SK-N-SH (cell line): ENCODE measurements at places on chromosomes 11 and 22. TPM values are rescaled to one million over a fixed set of nuclear protein-coding genes. Genes with fewer than 3 reads are reported as not detected.

CDCA5 gene
- polyA plus RNA-seq, result 13.1 and 16.3 TPM in 2 replicates

RBFOX2 gene
- 115 and 151 TPM in 2 replicates for polyA plus RNA-seq

DNA sequence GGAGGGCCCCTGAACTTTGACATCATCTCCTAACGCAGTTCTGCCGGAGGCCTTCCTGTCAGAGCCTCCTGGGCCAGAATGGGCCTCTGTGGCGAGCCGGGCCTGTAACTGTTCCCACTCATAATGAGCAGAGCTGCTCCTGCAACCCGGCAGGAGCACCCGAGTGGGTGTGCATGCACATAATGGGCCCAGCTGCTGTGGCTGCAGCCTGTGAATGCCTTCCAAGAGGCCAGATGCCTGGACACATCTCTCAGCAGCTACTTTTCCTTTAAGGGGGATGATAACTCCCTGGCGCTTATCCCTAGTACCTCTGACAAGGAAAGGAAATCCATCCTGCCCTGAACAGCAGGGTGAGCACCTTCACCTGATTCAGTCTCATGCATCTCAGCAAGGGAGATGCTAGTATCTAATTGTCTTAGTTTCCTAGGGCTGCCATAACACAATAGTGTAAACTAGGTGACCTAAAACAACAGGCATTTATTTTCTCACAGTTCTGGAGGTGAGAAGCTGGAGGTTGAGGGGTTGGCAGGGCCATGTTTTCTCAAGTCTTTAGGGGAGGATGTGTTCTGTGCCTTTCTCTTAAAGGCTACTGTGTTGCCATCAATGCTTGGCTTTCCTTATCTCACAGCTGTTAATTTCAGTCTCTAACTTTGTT is 120.5 kb downstream of the TEAD1 start:
- no peak for DNase-seq

- no peak for DNase-seq
Observed at GRCh38 chr22:49503321-49503720, 324.4 kb downstream of the BRD1 start.

TMEM184B gene
- 17.4 and 25.3 TPM in 2 replicates for polyA plus RNA-seq

GRCh38 chr11:65778431-65778900 is 2.3 kb downstream of the AP5B1 start:
- DNase-seq, result no peak

GRCh38 chr11:126419801-126420697 is 64.6 kb downstream of the ST3GAL4 start:
- no peak for DNase-seq

GRCh38 chr11:124070915-124071622 is 29.9 kb upstream of the OR10G7 start:
- peak; percentile 68 for DNase-seq

- DNase-seq, result peak; percentile 12
Observed at GRCh38 chr11:91761406-91762025, 463.1 kb upstream of the FAT3 start.

GRCh38 chr11:7927635-7928034 is 3.4 kb downstream of the OR10A6 start:
- DNase-seq, result no peak

TUBA8 gene
- polyA plus RNA-seq, result 1.7 and 2.1 TPM in 2 replicates

DNA sequence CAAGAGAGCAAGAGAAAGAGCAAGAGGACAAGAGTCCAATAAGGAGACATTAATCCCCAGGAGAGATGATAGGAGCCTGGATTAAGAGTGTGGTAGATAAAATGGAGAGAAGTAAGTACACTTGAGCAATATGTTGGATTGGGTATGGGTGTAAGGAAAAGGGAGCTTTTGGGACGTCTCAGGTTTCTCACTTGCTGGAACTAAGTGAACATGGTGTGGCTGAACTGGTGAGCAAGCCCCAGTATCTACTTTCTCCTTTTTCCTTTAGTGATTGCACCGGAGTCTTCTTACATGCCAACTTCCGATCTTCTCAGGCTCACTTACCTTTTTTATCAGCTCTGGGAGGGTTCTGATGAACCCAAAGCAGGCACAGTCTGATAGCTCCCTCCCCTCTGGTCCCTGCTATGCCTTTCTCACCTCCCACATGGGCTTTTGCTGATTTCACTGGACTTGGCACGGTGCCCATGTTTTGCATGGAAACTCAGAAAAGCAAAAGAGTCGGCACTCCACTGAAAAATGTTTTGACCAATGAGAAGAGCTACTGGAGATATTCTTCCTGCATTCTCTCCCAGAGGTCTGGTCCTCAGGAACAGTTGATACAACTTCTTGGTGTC is 14.5 kb upstream of the APLNR start:
- no peak for DNase-seq

DNA sequence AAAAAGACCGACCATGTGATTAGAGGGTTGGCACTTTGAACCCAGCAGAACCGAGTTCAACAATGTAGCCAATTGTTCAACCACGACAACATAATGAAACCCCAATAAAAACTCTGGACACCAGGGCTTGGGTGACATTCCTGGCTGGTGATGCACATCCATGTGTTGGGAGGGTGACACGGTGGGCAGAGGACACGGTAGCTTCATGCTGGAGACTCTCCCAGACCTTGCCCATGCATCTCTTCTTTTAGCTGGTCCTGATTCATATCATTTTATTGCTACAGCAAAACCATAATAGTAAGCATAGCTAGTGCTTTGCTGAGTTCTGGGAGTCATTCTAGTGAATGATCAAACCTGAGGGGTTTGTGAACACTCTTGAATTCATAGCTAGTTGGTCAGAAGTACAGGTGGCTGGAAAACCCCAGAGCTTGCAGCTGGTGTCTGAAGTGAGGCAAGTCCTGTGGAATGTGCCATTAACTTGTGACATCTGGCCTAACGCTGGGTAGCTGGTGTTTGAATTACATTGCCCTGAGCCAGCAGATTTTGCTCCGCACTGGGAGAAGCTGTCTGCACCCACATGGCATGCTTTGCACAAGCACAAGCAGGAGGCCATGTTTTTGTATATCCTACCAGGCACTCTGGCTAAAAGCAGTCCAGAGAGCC is 14.0 kb downstream of the RPUSD4 start:
- no peak for DNase-seq

DNA sequence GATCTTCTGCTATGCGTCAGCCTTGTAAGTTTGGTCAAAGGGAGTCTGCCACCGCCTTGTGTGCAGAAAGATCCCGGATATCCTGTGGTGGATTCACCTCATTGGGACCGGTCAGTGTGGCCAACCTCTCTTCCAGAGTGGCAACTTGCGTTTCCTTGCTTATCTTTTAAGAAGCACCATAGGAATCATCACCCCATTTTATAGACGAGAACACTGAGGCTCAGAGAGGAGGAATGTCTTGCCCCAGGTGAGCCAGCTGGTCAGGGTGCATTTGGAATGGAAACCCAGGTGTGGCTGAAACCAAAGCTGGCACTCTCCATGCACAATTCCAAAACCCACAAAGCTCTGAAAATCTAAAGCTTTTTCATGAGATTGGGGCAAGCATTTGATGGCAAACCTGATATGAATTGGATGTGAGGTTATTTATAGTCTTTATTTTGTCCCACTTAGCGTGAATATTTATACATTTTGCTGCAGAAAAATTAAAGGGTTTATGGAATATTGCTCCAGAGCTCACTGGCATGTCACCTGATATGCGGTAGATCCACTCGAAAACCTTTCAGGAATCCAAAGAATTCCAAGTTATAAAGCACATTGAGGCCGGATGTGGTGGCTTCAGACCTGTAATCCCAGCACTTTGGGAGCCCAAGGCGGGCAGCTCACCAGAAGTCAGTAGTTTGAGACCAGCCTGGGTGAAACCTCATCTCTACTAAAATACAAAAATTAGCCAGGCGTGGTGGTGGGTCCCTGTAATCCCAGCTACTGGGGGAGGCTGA is 12.1 kb upstream of the EIF3D start:
- DNase-seq, result no peak

DNA sequence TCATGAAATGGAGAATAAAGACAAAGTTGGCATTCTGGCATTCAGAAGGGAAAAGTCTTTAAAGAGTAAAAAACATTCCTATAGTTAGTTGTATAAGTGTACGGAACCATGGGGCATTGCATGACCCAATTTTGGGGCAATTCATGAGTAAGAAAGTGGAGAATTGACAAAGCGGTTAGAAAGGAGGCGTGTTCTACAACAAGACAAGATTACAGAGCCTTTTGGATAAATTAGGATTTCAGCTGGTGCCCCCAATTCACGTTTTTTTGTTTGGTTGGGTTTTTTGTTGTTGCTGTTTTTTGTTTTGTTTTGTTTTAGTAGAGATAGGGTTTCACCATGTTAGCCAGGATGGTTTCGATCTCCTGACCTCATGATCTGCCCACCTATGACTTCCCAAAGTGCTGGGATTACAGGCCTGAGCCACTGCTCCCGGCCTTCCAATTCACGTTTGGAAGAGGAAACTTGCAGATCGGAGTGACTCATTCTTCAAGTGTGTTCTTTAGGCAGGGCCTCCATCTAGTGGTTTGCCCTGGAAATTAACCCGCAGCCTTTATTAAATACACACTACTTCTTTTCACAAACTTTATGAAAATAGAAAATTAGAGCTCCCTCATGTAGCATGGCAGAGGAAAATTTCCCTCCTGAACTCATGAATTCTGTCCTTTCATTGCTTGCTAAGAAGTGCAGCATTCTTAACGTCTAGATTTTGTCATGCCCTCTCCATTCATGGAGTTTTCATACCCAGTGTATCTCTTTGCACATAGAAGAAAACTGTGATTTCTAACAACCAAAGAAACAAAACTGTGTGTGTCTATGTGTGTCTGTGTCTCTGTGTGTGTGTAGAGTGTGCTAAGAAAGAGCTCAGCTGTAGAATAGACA is 118.1 kb downstream of the BBOX1 start:
- DNase-seq, result peak; percentile 62

CADM1 gene
- 7.9 and 11.4 TPM in 2 replicates for polyA plus RNA-seq

- no peak for DNase-seq
Observed at GRCh38 chr11:123587044-123587443, 67.4 kb downstream of the SCN3B start.

MS4A8 gene
- polyA plus RNA-seq, result not detected in 2 replicates

TBX10 gene
- polyA plus RNA-seq, result not detected in 2 replicates

CHRM1 gene
- not detected in 2 replicates for polyA plus RNA-seq

RSF1 gene
- 8.4 and 8.9 TPM in 2 replicates for polyA plus RNA-seq

DNA sequence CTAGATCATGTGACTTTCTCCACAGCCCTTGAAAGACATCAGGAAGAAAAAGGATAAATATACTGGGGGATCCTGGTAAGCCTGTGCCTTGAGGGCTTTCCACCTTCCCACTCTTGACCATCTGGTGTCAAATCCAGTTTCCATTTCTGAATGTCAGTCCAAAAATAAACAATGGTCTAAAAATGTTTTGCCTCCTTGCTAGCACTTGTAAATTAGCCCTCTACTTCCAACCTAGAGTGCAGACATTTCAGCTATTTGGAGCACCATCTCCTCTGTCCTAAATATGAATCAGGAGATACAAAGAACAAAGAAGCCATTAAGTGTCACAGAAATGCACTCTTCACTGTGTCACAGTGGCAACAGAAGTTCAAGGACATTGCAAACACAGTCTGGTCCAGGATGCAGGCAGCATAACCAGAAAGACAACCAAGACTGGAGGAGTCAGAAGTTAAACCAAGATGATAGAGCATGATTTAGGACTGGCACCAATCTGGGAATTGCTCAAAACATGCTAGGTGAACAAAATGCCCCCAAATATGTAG is 88.1 kb downstream of the CCDC34 start:
- no peak for DNase-seq

GRCh38 chr11:62556875-62557631 is 10.4 kb upstream of the AHNAK start:
- no peak for DNase-seq

PLAAT5 gene
- polyA plus RNA-seq, result not detected in 2 replicates
